ENCODE measurements at places on chromosomes 12 and 14.

DNA sequence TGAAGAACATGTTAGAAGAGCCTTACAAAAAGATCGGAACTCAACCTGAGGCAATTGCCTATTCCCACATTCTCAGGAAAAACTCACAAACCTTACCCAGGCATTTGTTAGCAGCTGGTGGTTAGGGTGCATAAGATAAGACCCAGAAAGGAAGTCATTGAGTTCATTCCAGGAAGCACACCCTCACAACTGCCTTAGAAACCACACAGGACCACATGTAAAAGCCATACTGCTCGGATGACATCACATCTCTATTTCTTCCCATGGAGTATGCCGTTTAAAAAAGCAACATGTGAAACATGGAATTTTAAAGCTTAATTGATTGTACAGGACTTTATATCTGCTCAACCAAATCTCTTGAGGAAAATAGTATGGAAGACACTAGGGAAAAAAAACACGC lies 411.2 kb downstream of the DAD1 start:
- DNase-seq: no peak

- no peak for DNase-seq
Measured at GRCh38 chr14:99755629-99756603, 37.3 kb upstream of the EML1 start.

DNA sequence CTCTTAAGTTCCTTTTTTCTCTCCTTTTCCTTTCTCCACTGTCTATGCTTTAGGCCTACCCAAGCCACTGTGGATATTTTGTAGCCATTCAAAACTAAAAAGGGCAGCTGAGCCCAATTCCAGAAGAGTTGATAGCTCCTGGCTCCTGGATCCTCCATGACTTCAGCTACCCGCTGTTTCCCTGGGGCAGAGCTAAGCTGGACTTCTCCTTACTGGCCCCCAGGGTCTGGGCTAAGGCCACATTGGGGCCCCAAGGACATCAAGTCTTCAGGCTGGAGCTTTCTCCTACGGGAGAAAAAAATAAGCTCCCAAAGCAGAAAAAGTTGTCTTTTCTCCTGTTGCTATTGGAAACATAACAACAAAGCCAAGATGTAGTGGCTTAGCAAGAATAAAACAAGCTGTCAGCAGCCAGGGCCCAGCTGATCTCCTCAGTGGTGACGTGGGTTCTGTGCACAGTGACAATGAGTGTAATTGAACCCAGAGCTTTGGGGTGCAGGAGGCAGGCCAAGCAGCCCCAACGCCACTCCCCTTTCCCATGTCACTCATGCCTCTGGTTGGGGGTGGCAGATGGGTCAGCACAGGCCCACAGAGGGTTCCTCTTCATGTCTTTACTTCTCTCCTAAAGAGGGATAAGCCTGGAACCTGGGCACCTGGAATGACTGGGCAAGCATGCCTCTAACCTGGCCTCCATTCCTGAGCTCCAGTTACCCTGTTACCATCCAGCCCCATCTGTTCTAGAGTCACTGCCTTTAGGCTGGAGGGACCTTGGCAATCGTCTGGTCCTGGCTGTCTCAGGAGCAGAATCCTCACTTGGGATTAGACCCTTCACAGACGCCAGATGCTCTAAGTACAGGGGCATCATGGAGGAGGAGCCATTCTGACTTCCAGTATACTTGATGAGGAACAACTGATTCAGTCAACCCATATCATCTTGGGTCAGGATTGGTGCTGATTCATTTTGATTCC lies 171.2 kb downstream of the ZFP36L1 start:
- no peak for DNase-seq

DNA sequence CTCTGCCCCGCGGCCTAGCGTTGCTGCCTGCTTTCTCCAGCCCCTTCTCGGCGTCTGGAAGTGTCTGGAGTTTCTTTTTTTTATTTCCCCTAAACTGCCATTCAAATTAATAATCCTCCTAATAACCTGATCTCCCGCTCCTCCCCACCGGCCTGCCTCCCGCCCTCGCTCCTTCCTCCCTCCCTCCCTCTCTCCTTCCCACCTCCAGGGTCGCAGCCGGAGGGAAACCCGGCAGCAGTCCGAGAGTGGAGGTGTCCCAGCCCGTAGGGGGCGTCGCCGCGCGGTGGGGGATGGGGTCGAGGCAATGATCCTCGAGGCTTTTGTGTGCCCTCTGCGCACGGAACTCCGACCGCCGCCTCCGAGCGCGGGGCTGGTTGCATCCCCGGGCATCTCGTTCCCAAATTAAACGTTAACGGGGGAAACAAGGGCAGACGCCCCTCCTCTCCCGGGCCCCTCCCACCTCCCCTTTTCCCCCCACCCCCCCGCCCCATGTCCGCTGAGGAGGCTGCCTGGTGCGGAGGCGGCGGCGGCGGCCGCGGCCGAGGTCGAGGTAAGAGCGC lies 1.0 kb upstream of the SOCS2 start:
- peak; percentile 88 for DNase-seq

DNA sequence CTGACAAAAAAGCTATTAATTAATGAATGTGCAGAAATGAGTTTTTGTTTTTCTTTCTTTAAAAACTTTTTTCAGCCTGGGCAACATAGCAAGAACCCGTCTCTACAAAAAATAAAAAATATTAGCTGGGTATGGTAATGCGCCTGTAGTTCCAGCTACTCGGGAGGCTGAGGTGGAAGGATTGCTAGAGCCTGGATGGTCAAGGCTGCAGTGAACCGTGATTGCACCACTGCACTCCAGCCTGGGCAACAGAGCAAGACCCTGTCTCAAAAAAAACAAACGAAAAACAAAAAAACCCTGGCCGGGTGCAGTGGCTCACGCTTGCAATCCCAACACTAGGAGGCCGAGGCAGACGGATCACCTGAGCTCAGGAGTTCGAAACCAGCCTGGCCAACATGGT lies 7.9 kb downstream of the GIT2 start:
- no peak for DNase-seq

GRCh38 chr12:130800312-130800711 lies 38.7 kb downstream of the STX2 start:
- no peak for DNase-seq

DNA sequence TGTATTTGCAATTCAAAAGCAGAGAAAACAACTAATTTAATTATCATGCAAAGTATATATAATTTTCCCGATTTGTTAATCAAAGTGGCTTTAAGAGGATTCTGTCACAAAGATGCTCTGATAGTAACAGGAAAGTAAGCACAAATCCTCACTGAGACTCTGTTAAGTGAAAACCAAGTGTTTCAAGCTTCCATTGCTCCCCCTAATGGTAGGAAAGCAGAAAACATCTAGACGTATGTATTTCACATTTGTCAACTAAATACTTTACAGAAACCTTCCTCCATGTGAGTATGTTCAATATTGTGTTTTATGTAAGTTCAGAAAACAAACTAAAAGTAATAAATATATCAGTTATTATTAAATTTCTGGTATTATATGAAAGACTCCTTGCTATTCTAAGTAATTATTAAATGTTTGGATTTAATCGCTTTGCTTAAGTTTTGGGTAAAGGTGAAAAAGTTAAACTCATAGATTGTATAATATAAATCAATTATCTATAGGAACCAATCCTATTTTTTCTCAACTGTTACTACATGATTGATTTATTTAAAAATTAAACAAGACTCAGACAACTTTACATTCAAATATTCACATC lies 1.5 kb upstream of the NTS start:
- peak; percentile 60 for DNase-seq

DNA sequence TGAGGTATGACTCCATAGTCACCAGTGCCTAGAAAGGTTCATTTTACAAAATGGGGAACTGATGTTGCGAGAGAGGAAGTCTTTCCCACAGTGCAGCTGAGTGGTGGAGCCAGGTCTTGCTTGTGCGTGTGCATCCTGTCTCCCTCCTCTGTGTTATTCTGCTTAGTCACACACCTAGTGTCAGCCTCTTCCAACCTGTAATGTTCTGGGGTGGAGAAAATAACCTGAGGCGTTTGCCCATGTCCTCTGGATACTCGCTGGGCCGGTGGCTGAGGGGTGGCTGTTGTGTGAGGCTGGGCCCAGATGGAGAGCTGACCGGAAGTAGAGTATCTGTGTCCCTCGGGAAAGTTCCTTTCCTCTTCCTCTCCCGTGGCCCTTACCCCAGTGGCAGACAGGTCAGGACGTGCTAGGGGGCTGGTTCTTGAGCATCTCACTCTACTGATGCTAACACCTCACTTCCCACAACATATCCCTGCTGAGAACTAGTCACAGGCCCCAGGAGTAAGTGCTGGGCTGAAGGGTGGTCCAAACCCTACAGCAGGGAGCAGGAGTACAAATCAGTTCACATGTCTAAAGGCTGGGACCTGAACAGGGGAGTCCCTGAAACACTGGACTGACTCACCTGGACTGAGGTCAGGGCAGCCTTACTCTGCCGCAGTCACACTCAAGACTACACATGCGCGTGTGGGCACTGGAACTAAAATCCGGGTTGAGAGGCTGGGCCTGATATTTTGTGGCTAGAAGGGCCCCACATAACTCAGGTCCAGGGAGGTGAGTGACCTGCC lies 7.0 kb downstream of the MLF2 start:
- no peak for DNase-seq

DNA sequence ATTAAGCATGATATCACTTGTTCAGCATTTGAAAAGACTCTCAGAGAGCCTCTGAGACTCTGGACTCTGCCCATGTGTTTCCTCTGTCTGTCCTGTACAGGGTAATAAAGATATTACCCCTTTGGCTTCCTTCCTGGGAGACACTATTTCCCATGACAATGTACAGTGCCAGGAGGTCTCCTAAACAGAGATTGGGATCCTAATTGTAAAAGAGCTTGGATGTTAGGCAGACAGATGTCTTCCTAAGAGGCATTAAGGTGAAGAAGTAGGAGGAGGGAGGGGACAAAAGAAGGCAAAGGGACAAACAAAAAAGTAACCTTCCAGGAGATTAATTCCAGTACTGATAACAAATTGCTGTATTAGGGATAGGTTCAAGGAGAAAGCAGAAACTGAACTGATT lies 45.5 kb upstream of the NAV3 start:
- DNase-seq: no peak
